Endodermal cell (in vitro differentiated cells): ENCODE measurements at places on chromosomes 3 and 15. TPM values are rescaled to one million over a fixed set of nuclear protein-coding genes. Genes with fewer than 3 reads are reported as not detected.

- DNase-seq = no peak
These were observed 99.8 kb upstream of the C15orf61 start for GRCh38 chr15:67421105-67421504.

- DNase-seq = no peak
These were observed 298.1 kb upstream of the THBS1 start for GRCh38 chr15:39282663-39283208.

DNA sequence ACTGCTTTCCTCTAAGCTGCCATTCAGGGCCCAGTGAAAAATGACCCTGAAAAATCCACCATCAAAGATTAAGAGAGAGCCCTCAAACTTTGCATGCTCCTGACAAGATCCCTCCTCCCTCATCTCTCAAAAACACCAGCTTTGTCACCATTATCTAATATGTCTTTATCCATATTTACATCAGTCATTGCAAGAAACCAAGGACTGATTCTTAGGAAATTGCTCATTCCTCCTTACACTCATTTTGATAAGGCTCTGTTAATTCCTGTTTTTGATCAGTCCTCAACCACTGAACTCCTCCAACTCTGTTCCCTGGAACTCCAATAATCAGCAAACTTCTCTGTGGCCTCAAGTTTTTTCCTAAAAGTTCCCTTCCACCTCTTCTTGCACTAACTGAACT, 51.8 kb downstream of the CD200 start:
- no peak for DNase-seq

The GPR87 gene
- 0.23 TPM in 1 of 3 replicates, not detected in the others for total RNA-seq

The KLHL18 gene
- total RNA-seq = 14.5 to 21.6 TPM (median 20.7 TPM) in 3 replicates
